NCI-H510A treated with DMSO at 0.1 percent for 48 hours (cell line): ENCODE measurements at places on chromosomes 11 and 22.

- DNase-seq, result peak; percentile 66
Measured at GRCh38 chr22:19891317-19892256, 36.9 kb upstream of the GNB1L start.

DNA sequence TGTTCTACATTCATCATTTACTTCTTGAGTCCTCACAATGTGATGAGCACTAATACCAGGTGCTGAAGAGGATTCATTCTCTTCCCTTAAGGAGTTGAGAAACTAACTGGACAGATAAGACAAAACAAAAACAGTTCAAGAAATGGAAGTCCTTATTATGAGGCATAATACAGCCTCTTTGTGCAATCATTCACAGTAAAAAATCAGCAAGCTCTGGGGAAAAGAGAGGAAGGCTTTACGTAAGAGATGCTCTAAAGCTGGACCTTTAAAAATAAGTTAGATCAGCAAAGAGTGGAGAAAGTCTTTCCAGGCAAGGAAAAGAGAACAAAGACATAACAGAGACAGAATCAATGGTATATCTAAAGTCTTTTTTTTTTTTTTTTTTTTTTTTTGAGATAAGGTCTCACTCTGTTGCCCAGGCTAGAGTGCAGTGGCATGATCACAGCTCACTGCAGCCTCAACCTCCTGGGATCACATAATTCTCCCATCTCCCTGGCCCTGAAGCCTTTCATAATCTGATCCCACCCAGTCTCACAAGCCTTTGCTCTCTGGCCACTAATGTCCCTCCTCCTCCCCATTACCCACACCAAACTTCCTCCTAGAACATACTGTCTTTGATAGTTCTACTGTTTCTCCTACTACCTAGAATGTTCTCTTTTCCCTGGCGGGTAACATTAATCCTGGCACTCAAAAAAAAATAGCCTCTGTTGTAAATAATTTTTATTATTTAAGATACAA is 40.9 kb downstream of the MRTFA start:
- DNase-seq, result no peak

DNA sequence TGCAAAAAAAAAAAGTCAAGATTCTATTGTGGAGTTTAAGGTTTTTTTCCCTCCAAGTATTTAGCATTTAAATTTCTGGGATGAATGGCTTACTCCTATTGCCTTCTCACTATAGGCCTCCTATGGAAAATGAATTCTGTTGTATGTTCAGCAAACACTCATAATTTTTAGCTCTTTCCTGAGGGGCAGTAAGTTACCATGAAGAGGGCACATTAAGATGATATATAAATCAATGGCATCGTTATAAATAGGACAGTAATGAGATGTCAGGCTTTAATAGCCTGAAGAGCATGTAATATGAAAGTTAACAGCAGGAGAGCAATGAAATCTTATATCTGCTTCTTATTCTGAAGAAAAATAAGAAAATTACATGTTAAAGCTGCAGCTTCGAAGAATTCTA is 32.9 kb downstream of the C11orf87 start:
- DNase-seq, result no peak

DNA sequence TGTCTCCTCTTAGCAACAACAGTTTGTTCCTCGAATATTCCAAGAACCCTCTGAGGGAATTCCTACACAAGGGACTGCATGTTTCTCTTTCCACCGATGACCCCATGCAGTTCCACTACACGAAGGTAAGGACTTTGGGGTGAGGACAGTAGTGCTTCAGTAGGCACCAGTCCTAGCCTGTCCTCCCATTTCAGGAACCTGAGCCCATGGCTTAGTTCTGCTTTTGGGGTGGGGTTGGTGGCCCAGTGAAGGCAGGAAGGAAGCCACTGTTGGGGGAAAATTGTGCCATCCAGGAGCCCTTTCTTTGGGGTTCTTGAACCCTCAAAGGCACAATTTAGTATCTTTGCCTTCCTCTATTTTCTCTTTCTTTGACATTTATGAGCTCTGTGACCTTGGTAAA is 38.2 kb downstream of the RNF141 start:
- no peak for DNase-seq

DNA sequence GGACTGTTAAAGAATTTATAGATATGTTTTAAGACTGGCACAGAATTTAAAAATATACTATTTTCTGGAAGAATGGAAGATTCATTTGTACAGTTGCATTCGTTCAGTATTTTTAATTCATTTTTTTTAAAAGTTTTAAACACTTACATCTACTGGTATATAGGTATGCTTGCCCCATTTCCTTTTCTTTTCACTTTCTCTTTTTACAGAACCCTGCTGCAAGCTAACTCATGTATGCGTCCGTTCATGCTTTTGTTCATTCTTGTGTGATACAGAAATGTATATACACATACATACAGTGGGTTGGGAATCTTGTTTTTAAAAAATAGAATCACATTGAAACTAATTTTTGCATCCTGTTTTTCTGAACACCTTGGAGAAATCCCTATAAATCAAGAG is 31.0 kb downstream of the PACS1 start:
- DNase-seq, result no peak

GRCh38 chr22:38289583-38290082 is 16.8 kb upstream of the TMEM184B start:
- no peak for DNase-seq

- no peak for DNase-seq
Measured at GRCh38 chr11:34323601-34324000, 34.2 kb downstream of the ABTB2 start.

GRCh38 chr11:113255096-113255495 is 59.3 kb upstream of the TTC12 start:
- no peak for DNase-seq
